ENCODE measurements at places on chromosomes 4 and X.

DNA sequence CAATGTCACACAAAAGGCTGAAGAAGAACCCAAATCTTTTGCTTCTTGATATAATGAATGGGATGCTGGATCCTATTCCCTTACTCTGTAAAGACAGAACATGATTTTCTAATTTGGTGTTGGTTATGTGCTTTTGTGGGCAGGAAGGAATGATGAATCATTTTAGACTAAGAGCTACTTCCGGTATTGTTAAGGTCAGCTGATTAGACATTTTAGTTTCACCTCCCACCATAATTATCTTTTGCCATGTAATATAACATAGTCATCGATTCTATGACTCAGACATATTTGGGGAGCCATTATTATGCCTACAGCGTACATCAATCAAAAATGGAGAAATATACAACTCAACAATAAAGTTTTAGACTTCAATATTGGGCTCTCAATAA, 265.3 kb downstream of the ZNF674 start:
- no peak for DNase-seq

DNA sequence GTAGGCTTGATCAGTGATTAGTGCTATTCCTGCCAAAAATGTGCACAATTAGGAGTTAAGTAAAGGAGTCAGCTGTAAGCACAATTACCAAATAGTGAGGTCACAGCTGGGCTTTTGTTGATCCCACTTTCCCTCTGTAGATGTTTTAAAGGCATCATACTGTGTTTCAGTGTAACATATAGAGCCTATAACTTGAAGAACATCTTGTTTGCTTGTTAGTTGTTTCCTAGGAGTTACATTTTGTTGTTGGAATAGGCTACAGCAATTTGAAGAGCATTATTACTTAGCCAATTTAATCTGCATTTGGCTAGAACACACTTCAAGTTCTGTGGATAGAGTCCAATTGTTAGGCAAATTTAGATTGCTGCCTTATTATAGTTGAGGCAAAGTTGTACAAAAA, 210.7 kb upstream of the MAD2L1 start:
- no peak for DNase-seq

DNA sequence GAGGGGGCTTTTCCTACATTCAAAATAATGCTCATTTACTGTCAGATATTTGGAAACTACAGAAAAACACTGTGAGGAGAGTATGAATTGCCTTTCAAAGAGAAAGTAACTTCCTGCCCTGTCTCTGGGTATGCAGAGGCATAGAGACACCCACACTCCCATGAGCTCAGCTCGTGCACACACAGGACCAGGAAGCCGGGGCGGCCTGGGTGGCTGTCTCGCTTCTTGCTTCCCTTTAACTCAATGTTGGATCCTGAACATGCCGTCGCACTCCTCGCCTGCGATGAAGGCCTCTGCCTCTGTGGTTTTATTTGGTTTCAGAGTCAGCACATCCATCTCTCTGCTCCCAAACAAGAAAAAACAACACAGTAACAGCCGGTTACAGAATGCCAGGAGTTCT, 40.1 kb upstream of the GPR78 start:
- no peak for DNase-seq

DNA sequence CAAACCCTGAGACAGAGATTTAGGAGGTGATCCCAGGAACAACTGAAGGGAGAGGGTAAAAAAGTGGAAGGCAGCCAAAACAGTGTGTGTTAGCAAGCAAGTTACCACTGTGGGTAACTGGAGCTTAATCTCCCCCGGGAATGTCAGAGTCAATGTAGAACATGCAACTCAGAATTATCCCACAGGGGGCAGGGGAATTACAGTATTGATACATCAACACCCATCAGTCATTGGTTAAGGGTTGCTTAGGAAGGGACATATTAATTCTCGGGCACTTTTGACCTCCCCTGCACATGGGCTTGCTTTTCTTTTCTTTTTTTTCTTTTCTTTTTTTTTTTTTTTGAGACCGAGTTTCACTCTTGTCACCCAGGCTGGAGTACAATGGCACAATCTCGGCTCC, 29.3 kb downstream of the CXorf58 start:
- DNase-seq = no peak

DNA sequence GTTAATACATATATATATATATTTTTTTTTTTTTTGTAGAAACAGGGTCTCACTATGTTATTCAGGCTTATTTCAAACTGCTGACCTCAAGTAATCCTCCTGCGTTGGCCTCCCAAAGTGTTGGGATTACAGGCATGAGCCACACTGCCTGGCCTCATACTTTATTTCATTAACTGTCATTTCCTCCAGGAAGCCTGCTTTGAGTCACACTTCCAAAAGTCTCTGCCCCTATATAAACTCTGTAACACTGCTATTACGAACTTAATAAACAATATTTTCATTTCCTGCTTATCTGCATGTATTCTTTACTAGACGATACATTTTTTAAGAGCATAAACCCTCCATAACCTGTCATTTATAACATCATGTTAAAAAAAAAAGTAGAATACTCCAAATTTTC, 167.2 kb downstream of the WDFY3 start:
- DNase-seq = no peak

GRCh38 chr4:102295153-102295862, 50.0 kb downstream of the SLC39A8 start:
- no peak for DNase-seq

DNA sequence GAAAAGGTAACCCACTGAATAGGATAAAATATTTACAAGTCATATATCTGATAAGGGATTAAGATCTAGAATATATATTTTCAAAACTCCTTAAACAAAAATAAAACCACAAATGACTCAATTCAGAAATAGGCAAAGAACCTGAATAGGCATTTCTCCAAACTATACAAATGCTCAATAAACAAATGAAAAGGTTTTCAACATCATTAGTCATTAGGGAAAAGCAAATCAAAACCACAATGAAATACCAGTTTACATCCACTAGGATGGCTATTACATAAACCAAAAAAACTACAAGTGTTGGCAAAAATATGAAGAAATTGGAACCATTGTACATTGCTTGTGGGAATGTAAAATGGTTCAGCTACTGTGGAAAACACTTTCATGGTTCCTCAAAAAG, 167.0 kb upstream of the GALNT7 start:
- no peak for DNase-seq

DNA sequence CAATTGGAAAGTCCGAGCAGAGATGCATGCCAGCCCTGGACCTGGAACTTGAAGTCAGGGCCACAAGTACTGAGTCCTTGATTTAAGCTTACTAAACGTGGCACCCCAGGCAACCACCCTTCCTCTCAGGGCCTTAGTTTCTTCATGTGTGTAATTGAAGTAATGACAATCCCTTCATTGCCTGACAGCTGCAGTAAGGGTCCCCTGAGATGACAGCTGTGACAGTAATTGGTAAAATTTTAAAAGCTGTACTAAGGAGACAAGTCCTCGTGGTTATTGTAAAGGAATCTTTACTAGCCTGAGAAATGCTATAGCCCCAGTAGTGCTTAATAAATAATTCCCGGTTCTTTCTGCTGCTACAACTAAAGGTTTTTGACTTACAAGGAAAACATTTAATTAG, 175.1 kb upstream of the RADX start:
- DNase-seq = no peak

DNA sequence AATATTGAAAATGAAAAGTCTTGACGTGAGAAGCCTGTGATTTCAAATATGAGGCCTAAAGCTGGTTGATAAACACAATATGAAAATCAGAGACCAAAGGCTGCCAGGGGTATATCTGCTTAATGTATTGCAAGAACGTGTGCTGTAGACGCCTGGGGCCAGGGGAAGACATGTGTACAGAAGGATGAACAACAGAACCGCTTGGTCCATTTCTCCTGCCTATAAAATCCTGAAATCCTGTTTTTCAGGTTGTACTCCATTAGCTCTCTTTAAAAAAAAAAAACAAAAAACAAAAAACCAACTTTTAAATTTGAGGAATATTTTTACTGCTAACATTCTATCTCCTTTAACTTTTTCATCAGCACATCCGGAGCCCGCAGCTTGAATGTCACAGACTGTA, 109.2 kb downstream of the STOX2 start:
- no peak for DNase-seq

GRCh38 chrX:1392376-1393068, 609 bp upstream of the SLC25A6 start:
- no peak for DNase-seq

DNA sequence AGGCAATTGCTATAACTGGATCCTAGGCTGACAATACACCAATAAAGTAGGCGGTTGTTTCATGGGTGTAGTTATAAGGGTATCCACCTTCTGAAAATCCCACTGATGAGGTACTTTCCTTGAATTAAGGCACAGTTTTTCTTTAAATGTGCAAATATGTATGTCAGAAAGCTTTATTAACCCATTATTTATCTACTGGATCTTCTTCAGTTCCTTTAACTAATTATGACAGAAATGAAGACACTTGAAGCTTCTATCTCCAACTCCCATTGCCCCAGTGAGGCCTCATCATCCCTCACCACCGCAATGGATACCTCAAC, 159.6 kb upstream of the KLF3 start:
- no peak for DNase-seq

Measured in stimulated activated CD4-positive, alpha-beta T cell treated with anti-CD3 and anti-CD28 coated beads, Interleukin-15, amount 100 ng/mL, for 1 hour (primary cell).